Activated T-helper 17 cell treated with anti-CD3 and anti-CD28 coated beads, Interleukin-2, amount 50 U/mL, for 72 hours (primary cell): ENCODE measurements at places on chromosomes 4 and X. TPM values are rescaled to one million over a fixed set of nuclear protein-coding genes. Genes with fewer than 3 reads are reported as not detected.

DNA sequence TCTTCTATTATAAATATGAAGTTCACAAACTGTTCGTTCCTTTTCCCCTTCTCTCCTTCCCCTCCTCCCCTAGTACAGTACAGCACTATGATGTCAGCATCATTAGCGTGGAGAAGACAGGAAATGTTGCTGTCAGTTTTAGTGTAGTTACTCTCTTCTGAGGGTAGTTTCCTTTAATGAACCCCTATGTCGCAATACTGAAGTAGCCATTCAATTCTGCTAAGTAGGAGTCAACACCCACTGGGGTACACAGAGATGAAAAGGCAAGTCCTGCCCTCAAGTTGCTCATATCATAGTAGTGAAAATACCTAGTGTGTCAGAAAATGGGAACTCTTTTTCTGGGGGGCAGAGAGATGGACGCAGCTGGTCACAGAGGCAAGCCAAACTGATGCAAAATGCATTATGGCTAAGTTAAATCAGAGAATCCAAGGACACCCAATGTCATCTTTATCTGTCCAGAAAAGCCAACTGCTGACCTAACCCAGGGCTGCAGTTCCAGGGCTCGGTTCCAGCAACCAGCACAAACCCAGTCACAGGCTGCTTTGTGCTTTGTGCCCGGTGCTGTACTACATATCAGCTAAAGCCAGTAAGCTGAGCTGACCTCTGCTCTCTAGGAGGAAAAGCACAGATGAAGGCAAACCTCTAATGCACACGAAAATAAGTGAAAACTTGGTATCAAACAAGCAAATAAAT is 31.5 kb downstream of the GRIA3 start:
- no peak for ATAC-seq

Gene MFAP3L
- 0.66 TPM for total RNA-seq

DNA sequence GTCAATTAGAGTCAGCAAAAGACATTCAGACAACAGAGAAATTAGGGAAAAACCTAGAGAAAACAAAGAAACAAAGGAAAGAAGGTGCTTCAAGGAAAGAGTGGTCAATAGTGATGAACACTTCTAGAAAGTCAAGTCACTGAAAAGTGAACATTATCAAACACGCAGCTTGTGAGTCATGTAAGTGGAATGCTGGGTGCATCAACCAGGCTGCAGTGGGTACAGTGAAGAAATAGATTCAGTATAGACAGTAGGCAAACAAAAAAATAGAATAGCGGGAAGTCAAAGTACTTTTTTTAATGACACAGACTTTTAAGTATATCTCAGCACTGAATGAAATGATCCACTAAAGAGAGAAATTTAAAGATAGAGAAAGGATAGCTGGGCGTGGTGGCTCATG is 245.8 kb downstream of the ARHGAP24 start:
- no peak for ATAC-seq

Gene BANK1
- 0.17 TPM for total RNA-seq

DNA sequence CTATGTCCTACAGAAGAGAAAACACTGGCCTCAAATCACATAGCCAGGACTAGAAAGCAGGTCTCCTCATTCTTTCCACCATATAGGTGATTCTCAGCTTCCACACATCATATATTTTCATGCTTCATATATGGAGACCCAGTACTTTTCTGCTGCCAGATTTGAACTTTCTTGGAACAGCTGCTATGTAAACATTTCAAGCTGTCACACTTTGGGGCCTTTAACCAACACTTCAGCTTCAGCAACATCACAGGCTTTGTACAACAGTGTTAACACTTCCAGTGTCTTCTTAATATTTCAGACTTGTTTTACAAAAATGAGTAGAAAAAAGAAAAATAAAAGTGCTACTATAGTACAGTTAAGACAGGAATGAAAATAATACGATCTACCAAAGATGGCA is 12.6 kb downstream of the SH3RF1 start:
- ATAC-seq, result no peak

Gene UGT2B7
- not detected for total RNA-seq

- no peak for ATAC-seq
Observed at GRCh38 chr4:95013236-95013635, 255.5 kb downstream of the BMPR1B start.

GRCh38 chrX:80879143-80879542 is 69.5 kb upstream of the BRWD3 start:
- ATAC-seq, result no peak

DNA sequence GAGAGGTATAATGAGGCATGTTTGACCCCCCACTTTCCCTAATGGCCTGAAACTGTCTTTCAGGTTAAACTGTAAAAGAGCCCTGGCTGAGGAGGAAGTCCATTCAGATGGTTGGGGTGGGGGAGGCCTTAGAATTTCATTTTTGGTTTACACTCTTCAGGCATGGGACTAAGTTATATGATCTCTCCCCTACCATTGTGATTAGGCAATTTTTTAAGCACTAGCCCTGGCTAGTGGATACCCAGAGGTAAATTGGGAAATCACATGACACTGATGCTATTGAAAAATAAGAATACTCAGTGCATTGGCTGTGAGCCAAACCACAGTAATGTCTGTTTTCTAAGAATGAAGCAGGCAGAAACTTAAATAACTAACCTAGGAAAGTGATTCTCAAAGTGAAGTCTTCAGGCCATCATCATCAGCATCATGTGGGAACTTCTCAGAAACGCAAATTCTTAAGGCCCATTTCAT is 149.7 kb downstream of the RRAGB start:
- peak; percentile 52 for ATAC-seq

GRCh38 chr4:154577324-154577723 is 13.2 kb downstream of the FGA start:
- ATAC-seq, result no peak

- no peak for ATAC-seq
Observed at GRCh38 chr4:89788206-89789072, 48.5 kb downstream of the SNCA start.

DNA sequence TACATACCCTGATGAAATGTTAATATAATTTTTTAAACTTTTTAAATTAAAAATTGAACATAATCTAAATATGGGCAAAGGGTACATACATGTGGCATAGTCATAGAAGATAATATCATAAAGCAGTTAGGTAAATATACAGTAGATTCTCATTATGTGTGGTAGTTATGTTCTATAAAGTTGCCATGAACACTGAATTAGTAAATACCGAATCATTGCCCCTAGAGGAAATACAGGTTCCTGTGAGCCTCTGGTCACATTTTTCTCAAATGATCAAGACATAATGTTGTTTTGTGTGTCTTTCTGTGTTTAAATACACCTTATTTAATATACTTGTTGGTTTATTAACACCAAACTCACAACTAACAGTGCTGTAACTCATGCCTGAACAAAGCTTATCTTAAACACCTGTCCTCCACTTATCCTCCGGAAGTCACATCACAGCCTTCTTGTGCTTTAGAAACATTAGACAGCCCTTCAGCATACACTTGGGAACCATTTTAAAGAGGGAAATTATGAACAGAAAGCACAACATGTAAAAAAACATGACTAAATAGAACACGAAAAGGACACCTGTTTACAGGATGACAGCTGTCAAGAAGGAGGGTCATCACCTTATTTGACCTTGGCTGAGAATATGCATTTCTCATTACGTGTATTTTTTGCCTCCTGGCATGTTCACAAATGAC is 169.4 kb upstream of the NAP1L5 start:
- no peak for ATAC-seq

DNA sequence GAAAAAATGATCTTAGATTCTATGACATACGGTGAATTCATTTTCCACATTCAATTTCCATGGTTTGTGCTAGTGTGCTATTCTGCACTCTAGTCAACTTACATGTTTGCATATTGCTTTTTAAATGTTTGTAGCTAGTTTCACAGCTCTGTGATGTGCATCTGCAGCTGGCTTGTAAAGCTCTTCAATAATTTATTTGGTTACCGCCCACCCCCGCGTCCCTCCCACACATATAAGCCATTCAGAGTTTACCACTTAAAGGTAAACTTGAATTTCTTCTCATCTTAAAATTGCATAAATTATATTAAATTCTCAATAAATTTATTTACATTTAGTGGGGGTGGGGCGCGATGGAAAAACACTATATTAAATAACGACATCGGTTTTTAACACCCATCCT is 291 bp upstream of the NBDY start:
- ATAC-seq, result no peak

- ATAC-seq, result no peak
Observed at GRCh38 chr4:102037566-102037965, 247.0 kb downstream of the BANK1 start.
